CD8-positive, alpha-beta memory T cell (primary cell): ENCODE measurements at places on chromosomes 4 and X.
A peak's percentile ranks its signal among the peaks of the same experiment; 100 is the strongest.

DNA sequence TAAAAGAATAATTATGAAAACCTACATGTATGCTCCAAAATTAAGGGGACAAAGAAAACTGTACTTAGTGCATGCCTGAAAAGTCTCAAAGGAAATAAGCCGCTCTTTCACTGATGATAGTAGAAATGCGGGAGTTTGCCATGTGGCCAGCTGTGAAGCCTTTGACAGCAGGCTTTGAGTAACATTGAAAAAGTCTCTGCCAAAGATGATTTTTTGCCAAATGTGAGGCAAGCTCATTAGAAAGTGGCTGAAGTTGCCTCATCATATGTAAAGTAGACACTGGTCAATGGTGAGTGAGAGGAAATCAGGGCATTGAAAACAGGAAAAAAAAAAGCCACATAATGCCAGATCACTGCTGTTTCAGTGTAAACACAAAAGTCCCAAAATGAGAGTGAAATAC lies 2360.1 kb downstream of the PCDH7 start:
- no peak for DNase-seq

DNA sequence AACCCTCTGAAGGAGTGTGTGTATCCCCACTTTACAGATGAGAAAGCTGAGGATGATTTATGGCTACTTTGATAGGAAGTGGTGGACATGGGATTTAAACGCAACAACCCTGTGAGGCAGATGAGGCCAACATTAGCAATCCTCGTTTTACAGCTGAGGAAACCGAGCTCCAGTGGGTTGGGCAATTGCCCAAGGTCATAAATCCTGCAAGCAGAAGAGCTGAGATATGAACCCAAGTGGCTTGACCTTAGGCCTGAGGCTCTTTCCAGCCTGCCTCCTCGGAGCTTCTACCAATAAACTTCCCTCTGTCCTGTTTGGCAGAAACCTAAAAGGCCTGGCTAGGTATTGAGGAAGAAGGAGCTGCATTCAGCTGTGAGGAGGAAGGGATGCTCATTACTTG lies 185.5 kb upstream of the RBPJ start:
- no peak for DNase-seq

DNA sequence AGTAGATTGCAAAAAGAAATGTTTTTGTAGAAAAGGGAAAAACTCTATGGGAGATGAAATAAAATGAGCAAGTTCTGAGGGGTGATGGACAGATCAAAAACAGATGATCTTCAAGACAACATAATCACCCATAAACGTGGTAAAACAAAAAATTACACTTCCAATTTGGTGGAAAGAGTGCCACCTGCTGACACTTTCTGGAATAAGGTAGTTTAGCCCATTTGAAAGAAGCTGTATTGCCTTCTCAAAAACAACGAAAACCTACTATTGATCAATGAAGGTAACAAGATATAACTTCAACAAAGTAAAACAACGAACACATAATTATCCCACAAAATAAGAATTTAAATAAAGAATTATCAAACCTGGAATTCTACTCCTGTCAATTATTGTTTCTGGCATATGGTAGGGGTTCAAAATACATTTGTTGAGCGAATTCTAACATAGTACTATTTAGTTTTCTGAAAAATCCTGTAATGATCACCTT lies 2.5 kb downstream of the COQ2 start:
- DNase-seq = peak; percentile 25

DNA sequence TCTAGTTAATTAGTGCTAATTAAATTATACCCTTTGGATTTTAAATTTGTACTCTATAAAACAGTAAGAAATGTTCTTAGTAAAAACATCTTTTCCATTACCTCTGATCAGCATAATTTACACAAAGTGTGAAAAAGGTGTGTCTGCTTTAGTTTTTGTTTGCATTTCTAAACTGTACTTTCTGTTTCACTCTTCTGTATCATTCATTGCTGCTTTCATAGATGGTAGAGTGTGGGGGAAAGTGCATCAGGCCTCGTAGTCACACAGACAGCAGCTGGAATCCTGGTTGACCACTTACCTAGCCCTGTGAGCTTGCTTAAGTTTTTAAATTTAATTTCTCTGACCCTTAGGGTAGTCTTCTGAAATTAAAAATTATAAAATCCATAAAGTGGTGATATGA lies 275.4 kb upstream of the PITX2 start:
- no peak for DNase-seq

DNA sequence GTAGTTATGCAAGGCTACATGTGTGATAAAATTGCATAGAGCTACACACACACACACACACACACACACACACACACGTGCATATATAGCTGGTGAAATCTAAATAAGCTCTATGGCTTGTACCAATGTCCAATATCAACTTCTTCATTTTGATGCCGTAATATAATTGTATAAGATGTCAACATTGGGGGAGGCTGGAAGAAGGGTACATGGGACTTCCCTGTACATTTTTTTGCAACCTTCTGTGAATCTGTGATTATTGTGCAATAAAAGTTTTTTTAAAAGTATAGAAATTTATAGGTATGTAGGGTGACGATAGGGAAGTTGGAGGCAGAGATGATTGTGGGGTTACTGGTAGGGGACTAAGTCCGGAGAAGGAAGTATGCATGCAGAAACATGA lies 105.5 kb downstream of the HDAC8 start:
- no peak for DNase-seq

DNA sequence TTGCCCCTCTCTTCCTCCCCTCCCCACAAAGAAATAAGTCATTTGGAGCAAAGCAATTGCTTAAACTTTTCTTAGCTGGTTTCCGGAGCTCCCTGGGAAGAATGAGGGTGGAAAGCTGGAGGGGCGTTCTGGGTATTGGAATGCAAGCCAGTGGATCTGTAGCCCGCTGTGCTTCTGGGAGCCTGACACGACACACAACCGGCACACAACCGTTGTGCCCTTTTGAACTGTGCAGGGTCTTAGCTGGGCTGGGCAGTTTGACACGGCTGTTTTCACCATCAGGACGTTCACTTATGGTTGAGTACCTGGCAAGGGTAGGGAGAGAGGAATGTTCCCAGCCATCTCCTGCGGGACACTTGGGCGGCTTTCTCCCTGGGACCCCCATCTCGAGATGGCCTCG lies 38.3 kb downstream of the SHROOM2 start:
- no peak for DNase-seq

GRCh38 chr4:174946246-174946645 lies 28.1 kb downstream of the ADAM29 start:
- no peak for DNase-seq

- no peak for DNase-seq
Measured at GRCh38 chrX:39995457-39995856, 102.3 kb downstream of the BCOR start.

DNA sequence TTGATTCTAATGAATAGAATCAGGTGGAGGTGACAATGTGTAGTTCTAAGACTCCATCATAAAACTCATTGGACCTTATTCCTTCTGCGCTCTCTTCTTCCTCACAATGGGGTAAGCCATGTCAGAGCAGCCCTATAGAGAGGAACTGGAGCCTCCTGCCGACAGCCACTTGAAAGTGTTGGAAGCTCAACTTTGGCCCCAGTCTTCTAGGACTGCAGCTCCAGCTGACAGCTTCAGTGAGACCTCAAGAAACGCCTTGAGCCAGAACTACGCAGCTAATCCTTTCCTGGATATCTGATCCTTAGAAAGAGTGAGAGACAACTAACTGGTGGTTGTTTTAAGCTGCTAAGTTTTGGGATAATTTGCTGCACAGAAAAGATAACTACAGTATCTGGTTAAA lies 22.1 kb upstream of the ADH7 start:
- no peak for DNase-seq

DNA sequence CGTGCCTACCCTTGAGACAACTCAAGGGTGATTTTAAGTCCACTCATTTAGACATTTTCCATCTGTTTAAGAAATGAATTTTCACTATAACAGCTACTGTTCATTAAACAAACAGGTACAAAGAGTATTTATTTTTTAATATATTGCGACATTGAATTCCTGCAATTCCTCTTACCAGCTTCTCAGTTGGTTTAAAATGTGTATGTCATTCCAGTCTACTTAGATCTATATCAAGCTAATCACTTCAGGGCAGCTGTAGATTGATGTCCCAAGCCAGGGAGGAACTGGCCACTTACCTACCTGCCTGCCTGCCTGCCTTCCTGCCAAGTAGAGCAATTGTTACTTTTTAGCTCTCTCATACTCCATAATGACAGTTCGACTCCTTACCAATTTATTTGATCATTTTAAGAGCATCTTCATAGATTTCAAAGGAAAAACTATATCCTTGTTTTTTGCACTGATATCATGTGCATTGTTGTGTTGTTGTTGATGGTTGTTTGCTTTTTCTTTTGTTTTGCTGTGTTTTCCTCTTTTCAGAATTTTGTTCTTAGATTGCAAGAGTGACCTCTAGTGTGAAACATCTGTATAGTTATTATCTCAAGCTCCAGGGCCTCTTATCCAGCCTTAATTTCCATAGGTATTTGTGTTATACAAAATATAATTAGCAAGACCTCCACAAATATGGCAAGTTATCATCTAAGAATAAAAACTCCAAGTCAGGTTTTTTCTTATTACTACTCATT lies 120.9 kb upstream of the NRK start:
- DNase-seq = no peak

DNA sequence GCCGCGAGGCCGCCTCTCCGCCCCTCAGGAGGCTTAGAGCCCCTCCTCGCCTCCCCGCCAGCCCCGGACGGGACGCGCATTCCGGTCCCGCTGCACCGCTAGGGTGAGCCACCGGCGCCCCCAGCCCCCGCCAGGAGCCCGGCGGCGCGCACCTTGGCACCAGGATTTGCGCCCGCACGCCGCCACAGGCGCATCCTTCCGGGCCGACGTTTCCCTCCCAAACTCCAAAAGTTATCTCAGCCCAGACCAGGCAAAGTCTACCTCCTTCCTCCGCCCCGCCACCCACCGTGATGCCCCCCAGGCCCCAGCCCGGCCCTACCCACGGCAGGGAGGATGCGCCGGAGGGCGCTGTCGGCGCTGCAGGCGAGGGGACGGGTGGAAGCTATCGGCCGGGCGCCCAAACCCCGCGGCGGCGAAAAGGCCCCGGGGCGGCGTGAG lies 538 bp downstream of the SCML2 start:
- peak; percentile 1 for DNase-seq

DNA sequence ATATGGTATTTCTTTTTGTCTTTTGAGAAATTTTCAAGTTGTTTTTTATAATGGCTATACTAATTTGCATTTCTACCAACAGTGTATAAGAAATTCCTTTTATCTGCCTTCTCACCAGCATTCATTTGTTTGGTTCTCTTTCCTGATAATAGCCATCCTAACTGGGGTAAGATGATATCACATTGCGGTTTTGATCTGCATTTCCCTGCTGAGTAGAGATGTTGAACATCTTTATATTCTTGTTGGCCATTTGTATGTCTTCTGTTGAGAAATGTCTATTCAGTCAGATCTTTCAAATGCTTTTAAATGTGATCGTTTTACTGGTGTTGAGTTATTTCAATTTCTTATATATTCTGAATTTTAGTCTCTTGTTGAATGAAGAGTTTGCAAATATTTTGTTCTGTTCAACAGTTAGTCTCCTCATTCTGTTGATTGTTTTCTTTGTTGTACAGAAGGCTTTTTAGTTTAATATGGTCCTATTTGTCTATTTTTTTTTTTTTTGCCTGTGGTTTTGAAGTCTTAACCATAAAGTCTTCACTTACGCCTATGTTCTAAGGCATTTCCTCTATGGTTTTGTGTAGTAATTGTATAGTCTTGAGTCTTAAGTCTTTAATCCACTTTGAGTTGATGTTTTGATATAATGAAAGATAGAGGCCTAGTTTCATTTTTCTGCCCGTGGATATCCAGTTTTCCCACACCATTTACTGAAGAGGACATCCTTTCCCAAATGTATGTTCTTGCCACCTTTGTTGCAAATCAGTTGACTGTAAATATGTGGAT lies 1566.9 kb downstream of the STIM2 start:
- DNase-seq = no peak

DNA sequence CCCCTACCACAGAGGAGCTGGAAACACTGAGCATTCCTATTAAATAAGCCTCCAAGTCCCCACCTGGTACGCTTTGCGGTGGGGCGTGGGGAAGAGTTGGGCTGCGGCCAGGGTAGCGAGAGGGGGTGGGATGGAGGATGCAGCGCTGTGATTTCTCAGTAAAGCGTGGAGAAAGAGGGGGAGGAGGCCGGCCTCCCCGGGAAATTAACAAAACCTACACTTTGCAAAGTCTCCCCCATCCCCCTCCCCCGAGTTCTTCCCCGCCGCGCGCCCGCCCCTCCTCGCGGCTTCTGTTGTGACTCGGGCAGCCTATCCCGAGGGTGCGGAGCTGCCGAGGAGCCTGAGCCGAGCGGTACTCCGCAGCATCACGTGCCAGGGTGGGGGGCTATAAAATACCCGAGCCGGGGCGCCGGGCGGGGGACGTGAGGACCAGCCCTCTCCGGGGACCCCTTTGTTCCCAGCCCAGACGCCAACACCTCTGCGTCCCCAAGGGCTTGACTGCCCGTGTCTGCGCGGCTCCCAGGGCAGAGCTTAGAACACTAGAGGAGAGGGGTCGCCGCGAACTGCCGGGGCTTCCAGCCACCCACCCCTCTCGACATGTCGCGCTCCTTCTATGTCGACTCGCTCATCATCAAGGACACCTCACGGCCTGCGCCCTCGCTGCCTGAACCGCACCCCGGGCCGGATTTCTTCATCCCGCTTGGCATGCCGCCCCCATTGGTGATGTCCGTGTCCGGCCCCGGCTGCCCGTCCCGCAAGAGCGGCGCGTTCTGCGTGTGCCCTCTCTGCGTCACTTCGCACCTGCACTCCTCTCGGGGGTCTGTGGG lies at the start of gene GSX2:
Gene GSX2, plus strand, starts transcription at position 416 of the 827 bp plus-strand sequence. Its CDS starts 182 bp downstream, at position 598.
- DNase-seq = no peak

DNA sequence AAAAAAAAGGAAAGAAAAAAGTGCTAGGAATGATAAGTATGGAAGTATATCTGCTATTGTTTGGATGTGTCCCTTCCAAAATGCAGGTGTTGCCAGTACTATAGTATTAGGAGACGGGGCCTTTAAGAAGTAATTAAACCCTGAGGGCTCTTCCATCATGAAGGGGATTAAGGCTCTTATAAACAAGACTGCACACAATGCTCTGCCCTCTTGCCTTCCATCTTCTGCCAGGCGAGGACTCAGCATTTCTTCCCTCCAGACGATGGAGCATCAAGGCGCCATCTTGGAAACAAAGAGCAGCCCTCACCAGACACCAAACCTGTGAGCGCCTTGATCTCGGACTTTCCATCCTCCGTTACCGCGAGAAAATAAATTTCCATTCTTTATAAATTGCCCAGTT lies 120.1 kb upstream of the GPM6A start:
- DNase-seq = no peak

DNA sequence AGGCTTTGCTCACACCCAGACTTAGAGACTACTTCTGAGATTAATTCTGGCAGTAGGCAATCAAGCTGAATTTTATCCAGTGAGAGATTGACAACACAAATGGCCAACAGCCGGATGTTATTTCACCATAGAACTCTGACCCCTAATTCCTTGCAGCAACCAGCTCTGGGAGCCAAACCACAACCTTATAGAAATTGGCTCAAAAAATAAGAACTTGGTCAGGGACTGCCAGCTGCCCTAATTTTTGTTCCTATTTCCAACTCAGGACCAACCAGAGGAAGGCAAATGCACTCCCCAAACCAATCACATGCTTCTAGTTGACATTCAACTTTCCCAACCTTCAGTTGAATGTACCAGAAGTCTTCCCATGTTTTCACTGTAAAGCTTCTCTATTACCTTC lies 269.7 kb downstream of the HS3ST1 start:
- DNase-seq = no peak

GRCh38 chr4:154961263-154961662 lies 180.2 kb downstream of the RBM46 start:
- DNase-seq = no peak
